Stimulated activated CD8-positive, alpha-beta memory T cell treated with anti-CD3 and anti-CD28 coated beads, Interleukin-2, amount 100 ng/mL, for 1 hour (primary cell): ENCODE measurements at places on chromosomes 4 and X.

DNA sequence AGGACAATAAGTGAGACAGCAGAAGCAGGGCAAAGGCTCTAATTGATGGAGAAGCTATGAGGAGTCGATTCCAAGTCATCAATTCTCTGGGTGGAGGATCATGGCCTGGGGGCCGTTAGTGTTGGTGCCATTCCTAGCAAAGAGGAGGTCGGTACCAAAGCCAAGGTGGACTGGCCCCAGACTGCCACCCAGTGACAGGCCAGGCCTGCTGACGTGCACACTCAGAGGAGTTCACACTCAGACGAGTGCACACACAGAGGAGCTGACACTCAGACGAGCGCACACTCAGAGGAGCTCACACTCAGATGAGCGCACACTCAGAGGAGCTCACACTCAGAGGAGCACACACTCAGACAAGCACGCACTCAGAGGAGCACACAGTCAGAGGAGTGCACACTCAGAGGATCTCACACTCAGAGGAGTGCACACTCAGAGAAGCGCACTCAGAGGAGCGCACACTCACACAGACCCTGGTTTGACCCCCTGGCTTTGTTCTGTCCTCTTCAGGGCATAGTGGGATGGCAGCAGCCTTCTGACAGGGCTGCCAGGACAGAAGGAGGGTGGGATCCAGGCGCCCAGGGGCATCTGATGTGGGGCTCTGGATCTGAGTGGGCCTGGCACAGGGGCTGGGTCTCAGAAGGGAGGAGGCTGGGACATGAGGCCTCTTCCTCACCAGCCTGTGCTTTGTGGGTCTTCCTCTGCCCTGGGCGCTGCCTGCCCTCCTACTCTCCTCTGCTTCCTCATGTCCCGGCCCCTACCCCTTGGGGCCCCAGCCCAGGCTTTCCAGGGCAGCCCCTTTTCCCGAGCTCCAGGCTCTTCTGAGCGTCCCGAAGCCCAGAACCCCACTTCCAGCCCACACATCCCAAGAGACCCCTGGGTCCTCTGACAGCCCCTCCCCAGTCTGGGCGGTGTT, 41.7 kb upstream of the NKX1-1 start:
- no peak for DNase-seq

GRCh38 chrX:40434947-40435346, 145.8 kb upstream of the ATP6AP2 start:
- no peak for DNase-seq

- no peak for DNase-seq
Observed at GRCh38 chr4:10983885-10984640, 299.5 kb upstream of the CLNK start.

- DNase-seq: no peak
Observed at GRCh38 chrX:39983715-39984114, 114.0 kb downstream of the BCOR start.

GRCh38 chr4:71287305-71287704, 51.5 kb upstream of the SLC4A4 start:
- no peak for DNase-seq

DNA sequence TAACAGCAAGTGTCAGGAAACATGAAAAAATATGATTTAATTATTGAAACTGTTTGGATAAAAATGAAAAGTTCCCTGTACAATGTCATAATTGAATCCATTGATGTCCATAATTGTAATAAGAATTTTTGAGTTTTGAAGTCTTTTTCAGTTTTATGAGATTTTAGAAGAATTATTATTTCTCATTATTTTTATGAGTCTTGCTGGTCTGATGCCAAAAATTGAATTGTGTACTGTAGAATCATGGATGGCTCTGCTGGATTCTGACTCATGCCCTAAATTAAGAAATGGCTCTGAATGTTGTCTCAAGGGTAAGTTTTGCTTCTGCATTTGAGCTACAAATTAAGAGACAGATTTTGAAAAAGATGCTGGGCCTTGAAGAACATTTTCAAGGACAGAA, 132.8 kb upstream of the MAP9 start:
- no peak for DNase-seq

- no peak for DNase-seq
Observed at GRCh38 chrX:3699821-3700381, 13.5 kb downstream of the PRKX start.

GRCh38 chr4:163492951-163493504, 1.5 kb upstream of the TMA16 start:
- no peak for DNase-seq
